ENCODE measurements at places on chromosomes 7 and 10.

DNA sequence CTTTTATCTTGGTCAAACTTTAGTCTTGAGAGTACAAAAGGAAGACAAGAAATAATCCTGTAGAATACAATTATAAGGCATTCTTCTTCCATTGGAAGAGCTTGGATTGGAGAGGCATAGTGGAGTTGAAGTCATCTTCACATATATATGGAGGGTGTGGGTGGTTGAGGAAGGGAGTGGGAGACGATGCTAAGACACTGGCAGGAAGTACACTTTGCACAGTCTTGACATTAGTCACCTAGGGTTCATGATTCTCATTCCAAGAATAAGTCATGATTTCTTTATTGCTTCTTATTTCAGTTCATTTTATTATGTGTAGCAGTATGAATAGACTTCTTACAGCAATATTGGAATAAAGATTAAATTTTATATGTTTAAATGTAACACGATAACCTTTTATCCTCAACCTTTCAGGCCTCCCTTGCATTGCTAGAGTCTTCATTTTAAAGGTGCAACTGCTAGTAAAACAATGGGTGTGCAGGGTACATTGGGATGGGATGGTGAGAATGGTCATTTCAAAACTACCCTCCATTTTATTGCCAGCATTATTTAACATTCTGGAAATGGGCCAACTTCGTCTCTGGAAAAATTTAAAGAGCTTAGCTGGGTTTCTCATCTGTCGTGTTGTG, 12.3 kb upstream of the SLC26A3 start:
- H3K36me3 ChIP-seq = no peaks in the 10 kb centered on the region
- H3K27ac ChIP-seq = no peak overlapping the region
- H3K27me3 ChIP-seq = no peaks in the 10 kb centered on the region
- H3K4me3 ChIP-seq = no peak overlapping the region
- DNase-seq = no peak

GRCh38 chr10:12792889-12793556, 208.5 kb downstream of the CCDC3 start:
- peaks cover 20% of the 10 kb centered on the region for H3K36me3 ChIP-seq
- H3K27me3 ChIP-seq = no peaks in the 10 kb centered on the region

DNA sequence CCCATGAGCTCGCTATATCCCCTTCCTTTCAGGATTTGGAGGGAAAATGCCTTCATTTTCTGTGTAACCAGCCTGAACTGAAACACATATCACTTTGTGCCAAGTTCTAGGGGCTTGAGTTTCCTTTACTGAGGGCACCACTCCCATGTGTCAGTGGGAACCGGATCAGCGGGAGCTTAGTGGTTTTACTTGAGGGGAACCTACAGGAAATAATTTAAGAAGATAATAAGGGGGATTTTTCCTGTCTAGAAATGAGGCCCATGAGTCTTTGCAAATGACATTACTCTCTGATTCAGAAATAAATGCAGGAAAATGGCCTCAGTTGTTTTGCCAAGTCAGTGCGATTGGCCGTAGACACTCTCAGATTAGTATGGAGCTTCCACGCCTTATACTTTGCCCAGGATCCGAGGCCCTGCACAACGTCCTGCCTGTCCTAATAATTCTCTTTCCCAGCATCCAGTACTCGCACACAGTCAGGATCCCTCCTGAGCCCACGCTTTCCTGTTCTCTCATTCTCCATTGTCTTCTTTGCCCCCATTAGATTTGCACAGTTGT, 86.4 kb upstream of the LYZL1 start:
- DNase-seq = no peak
- H3K27ac ChIP-seq = no peak overlapping the region
- H3K27me3 ChIP-seq = peaks cover 8% of the 10 kb centered on the region

- H3K27ac ChIP-seq = no peak overlapping the region
- no peaks in the 10 kb centered on the region for H3K36me3 ChIP-seq
- H3K4me3 ChIP-seq = no peak overlapping the region
Observed at GRCh38 chr7:154907651-154908620, 95.0 kb downstream of the PAXIP1 start.

DNA sequence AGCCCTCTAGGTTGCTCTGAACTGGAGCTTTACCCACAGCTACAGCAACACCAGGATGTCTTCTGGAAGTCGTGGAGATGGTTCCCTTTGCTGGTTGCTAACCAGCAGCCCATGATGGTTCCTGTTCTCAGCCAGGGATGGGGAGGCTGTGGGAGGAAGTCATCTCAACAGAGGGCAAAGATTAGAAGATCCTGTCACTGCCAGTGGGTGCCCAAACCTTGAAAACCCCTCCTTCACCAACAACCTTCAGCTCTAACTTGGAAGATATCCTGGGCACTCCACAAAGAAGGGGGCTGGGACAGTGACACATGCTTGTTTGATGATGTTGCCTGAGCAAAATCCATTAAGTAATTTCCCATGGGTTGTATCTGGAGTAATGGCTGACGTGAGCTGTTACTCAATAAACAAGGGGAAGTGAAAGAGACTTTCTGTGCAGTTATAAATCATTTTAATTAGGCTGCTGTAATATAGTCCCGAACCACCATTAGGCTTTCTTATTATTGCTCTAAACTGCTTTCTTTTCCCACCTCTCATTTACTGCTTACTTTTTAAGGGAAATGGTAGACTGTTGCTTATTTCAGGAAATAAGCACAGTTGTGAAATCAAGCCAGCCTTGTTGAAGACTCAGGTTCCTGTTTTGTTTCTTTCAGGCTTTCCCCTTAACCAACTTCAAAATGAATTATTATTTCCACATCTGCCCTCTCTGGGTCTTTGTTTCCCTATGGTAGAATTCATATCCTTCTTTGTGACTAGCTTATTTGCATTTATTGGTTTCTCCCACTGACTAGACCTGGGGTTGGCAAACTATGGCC, 124.8 kb downstream of the PPP1R17 start:
- no peaks in the 10 kb centered on the region for H3K4me1 ChIP-seq
- no peak overlapping the region for H3K4me3 ChIP-seq
- no peaks in the 10 kb centered on the region for H3K27me3 ChIP-seq
- no peak for DNase-seq
- H3K27ac ChIP-seq = no peak overlapping the region

- no peaks in the 10 kb centered on the region for H3K36me3 ChIP-seq
- H3K4me3 ChIP-seq = no peak overlapping the region
- no peak overlapping the region for H3K27ac ChIP-seq
- peaks cover 3% of the 10 kb centered on the region for H3K4me1 ChIP-seq
Observed at GRCh38 chr7:50629238-50629901, 64.2 kb upstream of the DDC start.

GRCh38 chr10:90912174-90912573, 8.7 kb downstream of the ANKRD1 start:
- H3K36me3 ChIP-seq = no peaks in the 10 kb centered on the region
- no peaks in the 10 kb centered on the region for H3K27me3 ChIP-seq
- no peak overlapping the region for H3K4me3 ChIP-seq
- DNase-seq = no peak
- no peak overlapping the region for H3K27ac ChIP-seq

Measured in T-cell (primary cell).